ENCODE measurements at places on chromosomes 5 and 9.

DNA sequence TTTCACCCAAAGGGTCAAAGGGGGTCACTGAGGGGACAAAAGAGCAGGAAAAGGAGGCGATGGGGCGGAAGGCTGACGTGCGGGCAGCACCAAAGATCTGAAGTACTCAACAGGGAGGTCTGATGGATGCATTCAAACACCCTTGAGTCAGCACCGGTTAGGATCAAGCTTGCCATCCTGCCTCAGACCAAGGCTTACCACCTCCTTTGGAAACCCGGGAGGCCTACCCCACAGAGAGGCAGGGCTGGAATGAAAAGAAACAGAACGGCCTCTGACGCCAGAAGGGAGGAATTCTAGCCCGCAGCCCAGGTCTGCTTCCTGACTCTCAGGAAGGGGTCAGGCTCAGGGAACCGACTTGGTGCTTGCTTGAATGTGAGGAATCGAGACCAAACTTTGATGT lies 125.6 kb downstream of the PAPPA start:
- no peak for DNase-seq

GRCh38 chr5:74953937-74954720 lies 87.9 kb upstream of the FAM169A start:
- no peak for DNase-seq

DNA sequence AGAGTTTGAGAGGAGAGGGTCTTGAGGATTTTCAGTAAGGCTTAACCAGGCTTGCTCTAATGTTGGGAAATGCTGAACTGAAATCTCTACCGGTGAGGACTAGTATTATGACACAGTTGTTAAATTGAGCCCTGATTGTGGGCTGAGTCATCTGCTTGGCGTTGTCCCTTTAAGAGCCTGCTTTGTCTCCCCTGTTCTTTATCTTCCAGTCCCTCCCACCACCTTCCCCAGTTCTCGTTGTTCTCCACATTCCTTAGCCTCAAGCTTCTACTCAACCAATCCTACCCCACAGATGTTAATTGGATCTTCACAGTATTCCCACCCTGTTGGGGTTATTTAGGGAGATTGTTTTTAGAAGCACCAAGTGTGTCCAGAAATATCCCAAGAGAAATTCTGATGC lies 57.6 kb downstream of the ANKRD55 start:
- no peak for DNase-seq

GRCh38 chr9:90052366-90052765 lies 447.6 kb downstream of the GADD45G start:
- no peak for DNase-seq

- no peak for DNase-seq
Observed at GRCh38 chr9:130023144-130023787, 19.7 kb downstream of the FNBP1 start.

DNA sequence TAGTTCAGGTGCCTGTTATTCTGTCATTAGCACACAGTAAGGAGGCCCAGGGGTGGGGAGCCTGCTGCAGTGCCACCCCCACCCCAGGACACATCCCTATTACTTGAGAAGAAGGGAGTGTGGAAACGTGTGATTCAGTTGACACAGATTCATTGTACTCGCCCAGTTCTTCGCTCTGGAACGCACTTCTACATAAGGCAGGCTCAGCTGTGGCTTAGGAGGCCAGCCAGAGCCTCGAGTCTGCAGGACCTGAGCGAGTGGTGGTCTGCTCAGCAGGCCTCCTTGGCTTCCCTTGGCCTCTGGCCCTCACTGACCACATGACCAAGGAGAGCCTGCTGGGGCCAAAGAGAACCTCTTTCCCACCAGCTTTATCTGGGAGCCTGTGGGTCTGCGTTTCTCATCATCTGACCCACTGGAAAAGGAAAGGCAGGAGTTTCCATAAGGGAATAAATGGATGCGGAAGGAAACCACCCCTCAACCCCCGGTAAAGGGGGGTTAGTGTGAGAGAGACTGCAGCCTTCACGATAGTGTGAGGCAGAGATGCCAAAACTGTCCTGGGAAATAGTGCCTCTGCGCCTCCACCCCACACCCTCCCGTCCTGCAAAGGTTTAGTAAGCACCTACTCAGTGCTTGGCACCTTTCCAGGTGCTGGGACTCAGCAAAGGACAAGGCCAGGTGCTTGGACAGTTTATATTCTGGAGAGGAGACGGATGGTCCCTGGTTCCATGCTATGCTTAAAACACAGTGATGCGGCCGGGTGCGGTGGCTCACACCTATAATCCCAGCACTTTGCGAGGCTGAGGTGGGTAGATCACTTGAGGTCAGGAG lies 73.7 kb downstream of the PPARGC1B start:
- DNase-seq, result no peak

GRCh38 chr9:90988318-90988717 lies 186.7 kb downstream of the SYK start:
- DNase-seq, result no peak

GRCh38 chr5:51889703-51890102 lies 506.5 kb downstream of the ISL1 start:
- no peak for DNase-seq

DNA sequence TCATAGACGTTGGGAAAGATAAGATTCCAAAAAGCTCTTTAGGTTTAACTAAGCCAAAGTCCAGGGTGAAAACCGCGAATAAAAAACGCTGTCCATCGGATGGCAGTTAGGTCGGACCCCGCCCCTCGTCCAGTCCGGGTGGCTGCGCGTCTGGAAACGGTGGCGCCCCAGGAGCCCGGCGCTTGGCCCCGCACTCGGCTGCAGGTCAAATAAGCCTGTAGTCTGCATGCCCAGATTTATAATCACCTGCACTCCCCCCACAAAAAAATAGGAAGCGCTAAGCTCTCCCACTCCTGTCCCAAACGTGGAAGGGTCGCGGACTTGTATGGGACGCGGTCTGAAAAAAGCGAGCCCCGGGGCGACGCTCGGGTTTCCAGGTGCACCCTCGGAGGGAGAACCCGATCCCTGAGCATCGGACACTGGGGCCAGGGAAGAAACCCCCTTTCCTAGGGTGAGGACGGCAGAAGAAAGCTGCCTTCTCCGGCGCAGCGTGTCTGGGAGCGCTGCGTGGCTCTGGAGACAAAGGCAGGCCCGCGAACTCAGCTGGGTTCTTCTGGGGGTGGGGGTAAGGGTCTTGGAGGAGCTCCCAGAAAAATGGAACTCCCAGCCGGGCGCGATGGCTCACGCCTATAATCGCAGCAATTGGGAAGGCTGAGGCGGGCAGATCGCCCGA lies 923 bp upstream of the ZBTB5 start:
- DNase-seq, result no peak

DNA sequence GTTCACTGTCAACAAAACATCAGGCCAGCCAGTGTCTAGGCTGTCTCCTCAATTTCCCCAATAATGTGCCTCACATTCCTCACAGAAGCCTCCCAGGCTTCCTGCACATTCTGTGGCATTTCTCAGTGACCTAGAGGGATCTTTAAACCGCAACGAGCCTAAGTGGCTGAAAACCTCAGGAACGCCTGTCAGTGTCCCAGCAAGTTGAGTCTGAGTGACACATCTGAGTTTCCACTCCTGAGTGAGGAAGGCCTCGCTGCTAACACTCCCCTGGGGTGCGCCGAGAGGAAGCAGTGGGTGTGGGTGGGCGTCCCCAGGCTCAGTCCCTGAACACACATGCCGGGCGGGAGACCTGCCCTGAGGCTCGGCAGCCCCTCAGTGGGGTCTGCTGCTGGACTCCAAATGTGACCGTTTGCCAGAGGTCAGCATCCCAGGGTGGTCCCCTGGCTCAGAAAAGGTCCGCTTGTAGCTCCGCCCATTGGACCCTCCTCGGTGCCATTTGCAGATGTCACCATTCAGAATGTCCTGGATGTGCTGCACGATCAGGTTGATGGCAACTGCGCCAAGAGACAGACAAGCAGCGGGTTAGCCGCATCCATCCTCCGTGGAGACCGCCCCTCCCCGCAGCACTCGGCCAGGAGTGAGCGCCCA lies 6.3 kb downstream of the UCK1 start:
- DNase-seq, result no peak

DNA sequence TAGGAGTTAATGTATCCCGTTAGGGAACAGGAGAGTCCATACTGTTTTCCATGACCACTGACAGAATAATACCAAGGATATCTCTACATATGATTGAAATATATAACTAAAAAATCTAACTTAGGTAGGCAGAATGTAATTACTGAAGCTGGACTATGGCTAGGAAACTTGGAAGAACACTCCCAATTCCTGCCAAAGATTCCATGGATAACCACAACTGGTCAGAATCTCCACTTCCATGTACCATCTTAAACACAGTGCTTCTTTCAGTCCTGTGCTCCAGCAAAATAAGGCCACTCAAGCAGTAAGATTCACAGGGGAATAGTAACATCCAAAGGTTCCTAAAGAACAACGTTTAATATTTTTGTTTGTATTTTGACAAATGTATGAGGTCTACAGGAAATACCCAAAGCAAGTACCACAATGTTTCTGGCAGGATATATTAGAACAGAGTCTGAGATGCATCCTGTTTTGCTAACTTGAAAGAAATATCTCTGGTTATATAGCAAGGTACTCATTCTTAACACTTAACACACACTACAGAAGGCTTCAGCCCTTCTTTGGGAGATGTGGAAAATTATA lies 295.0 kb downstream of the ADAMTS6 start:
- no peak for DNase-seq

DNA sequence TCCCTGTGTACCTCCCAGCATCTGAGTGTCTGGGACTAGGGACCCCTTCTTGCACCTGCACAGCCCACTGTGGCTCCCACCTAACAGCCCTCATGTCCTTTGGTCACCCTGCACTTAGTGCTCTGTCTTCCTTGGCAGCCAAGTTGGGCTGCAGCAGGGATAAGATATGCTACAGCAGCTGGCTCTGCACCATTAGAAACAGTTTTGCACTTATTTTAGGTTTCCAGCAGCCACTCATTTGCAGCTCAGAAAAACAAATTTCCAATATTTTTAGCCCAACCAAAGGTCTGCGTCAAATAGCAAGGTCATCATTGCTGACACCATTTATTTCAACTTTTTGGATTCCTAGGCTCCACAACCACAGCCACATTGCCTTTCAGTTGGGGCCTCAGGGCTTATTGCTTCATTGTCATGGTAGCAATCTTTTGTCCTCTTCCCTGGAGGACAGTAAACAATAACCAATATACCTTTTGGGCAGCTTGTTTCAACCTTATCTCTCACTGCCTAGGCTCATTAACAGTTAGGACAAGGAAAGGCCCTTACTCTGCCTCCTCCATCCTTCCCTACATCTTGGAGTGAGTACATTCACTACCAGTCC lies 263.9 kb downstream of the COX7C start:
- no peak for DNase-seq

GRCh38 chr5:33148076-33148513 lies 292.7 kb upstream of the TARS1 start:
- DNase-seq, result no peak

DNA sequence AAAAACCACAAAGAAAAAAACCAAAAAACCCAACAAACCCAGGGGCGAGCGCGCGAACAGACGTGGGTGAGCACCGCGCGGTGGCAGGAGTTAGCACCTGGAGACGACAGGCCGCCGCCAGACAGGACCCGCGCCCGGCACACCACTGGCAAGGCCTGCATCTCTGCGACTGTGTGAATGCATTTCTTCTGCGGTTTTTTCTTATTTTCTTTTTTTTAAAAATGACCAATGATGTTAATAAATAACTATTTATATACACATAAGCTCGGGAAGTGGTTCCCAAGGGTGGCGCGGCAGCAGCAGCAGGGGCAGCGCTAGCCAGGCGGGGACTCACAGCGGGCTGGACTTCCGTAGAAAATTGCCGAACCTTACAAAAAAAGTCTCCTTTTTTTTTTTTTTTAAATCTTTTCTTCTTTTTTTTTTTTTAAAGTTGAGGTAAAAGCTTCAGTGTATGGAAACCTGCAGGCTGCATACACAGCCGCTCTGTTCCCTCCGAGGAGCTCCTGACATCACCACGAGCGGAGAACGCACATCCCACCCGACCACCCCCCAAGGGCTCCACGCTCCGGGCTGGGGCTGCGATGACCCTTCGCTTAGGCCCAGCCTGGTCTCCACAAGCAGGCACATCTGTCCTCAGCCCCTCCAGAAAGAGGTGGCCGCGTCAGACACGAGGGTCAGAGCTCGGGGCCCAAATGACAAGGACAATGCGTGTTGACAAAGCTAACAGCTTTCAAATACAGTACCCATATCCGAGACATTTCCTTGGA lies 7.4 kb downstream of the BRD3OS start:
- DNase-seq, result no peak

DNA sequence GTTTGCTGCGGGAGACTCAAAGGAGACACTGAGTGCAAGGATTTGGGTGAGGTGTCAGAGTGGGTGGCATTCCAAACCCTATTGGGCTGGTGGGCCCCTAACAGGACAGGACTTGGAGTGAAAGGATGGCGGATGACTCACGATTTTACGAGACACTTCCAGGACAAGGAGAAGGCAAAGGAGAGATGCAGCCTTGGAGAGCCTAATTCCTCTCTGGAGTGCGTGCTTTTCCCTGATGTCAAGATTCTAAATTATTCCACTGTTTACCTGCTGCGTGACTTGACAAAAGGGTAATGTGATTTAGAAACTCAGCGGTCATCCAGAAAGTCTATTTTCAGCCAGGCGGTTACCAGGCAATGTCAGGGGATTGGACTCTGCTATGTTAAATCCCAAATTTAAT lies 41.6 kb upstream of the CD180 start:
- DNase-seq, result no peak

DNA sequence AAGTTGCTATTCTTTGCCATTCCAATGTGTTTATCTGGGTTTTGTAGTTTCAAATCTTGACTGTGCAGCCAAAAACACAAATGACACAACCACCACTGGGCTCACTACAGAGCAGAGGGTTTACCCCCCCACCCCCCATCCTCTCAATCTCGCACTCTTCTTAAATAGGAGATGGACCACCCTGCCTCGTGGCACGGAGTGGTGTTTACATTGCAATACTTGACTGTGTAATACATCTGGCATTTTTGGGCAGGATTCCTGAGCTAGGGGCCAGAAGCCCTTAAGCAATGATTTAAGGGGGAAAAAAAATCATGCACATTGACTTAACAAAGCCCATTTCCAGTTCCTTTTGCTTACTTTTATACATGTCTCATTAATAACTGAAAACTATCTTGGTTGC lies 19.0 kb downstream of the PTCH1 start:
- no peak for DNase-seq

DNA sequence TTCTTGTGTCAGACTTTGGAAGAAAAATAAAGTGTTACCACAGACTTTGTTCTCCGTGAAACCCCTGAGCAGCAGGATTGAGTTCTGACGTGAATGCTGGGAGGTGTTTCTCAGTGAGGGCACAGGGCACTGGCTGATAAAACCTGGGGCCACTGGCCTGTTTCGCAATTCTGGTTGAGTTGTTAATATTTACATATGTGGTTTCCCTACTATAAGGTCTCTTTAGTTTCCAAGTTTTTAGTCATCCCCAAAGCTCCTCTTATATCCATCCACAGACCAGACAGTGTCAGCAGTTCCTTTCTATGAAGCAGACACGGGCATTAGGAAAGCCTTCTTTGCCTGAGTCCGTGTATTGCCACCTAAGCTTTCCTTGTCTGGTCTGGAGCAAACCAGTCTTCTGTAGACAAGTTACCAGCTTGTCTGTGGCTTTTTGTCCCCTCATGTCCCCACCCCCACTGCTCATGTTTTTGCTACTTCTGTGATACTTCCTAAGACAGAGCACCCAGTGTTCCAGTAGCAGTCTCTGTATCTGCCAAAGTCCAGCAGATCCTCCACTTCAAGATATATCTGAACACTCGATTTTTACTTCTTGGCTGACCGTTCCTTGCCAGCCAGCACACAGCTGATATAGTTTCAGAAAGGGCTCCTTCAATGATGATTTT lies 42.0 kb downstream of the ACO1 start:
- no peak for DNase-seq

GRCh38 chr5:81427566-81427965 lies 33.6 kb upstream of the ACOT12 start:
- no peak for DNase-seq

Data from LNCaP clone FGC (cell line).